ENCODE measurements at places on chromosomes 4 and X.

- no peak for DNase-seq
Measured at GRCh38 chr4:135244696-135245095, 1043.1 kb upstream of the PABPC4L start.

DNA sequence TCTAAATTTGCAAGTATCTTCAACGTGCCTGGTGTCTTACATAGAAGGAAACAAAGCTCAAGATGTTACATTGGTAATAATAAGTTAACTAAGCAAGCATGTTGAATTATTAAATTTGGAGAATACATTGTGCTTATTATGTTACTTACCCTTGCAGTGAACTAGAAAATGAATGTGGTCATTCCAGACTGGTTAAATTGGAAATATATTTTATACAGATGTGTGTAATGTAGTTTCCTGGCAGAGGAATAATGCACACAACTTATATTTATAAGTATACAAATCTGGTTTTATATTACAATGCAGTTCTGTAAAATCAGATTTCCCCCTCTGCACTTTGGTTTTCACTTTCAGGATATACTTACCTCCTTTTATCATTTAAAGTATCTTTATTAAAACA, 159.9 kb upstream of the SLIT2 start:
- DNase-seq = no peak

DNA sequence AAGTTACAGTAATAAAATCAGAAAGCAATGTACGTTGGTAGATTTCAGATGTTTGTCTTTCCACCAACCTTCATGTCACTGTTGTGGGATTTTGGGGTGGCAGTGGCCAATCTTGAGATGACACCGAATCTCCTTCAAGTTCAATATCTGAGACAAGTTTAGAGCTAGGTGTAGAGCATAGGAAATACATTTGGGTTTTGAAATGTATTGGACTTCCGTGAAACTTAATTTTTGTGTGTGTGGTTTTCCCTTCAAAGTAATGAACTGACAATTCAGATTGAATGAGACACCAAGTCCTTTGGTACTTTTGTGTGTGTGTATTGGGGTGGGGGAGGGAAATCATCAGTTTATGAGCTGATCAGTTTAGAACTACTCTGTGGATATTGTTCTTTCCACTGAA, 1.8 kb downstream of the WDR44 start:
- DNase-seq = no peak

GRCh38 chr4:20624793-20625374, 75.4 kb upstream of the PACRGL start:
- no peak for DNase-seq

DNA sequence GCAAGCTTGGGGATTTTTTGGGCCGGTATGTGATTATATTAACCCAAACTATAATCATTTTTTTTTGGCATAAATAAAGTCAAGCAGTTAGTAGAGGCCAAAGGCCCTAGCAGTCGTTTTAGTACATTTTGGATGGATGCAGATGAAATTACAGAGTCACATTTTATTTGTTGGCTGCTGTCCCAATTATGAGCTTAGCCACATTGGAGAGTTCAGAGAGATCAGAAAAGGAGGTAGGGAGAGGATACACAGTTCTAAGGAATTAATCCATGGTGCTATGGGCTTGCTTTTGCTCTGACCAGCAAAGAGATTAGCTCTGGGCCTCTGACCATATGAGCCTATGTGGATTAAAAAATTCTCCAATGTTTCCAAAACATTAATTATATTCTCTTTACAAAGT, 395.1 kb downstream of the RAPGEF2 start:
- DNase-seq = no peak

DNA sequence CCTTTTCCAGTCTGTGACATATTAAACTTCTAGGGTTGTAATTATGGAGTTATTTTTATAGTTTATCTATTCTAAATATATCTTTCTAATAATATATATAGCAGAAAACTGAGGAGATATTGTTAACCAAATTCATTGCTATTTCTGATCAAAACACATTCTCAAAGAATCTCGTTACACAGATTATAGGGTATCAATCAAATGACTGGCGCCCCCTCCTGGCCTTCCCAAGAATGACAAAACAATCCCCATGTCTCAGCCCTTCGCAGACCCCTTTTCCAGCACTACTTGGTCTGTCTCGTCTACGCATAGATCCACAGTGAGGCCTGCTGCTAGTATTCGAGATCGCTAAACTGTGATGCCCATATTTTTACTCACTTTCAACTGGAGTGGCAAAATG, 209.3 kb downstream of the GPC3 start:
- no peak for DNase-seq

DNA sequence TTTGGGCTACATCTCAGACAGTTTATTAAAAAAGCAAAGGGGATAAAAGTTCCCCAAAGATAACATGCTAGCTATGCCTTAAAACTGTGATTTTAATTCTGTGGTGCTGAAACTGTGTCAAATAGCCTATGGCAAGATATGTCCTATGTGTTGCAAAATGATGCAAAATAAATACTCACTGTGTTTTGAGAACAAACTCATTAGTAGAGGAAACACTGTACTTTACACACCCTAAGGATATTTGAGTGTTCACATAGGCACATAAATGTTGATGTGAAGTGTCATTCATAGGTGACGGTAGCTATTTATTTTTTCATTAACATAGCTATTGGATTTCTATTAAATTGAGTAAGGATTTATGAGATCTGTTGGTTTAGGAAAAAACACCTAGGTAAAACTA, 351.9 kb downstream of the FAT4 start:
- DNase-seq = no peak

DNA sequence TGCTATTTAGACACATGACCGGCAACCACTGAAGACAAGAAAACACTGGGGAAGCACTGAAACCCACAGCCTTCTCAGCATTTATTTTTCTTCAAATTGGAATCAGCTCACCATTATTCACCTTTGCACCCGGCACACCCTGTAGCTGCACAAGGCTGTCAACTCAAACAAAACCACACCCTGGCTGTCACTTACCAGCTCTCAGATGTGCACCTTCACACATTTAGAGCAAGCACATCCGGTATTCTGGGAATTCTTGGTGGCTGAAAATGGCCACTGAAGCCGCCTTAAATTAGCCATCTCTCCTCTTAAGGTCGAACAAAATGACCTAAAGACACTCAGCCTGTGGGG, 5.9 kb downstream of the ZFYVE28 start:
- no peak for DNase-seq

DNA sequence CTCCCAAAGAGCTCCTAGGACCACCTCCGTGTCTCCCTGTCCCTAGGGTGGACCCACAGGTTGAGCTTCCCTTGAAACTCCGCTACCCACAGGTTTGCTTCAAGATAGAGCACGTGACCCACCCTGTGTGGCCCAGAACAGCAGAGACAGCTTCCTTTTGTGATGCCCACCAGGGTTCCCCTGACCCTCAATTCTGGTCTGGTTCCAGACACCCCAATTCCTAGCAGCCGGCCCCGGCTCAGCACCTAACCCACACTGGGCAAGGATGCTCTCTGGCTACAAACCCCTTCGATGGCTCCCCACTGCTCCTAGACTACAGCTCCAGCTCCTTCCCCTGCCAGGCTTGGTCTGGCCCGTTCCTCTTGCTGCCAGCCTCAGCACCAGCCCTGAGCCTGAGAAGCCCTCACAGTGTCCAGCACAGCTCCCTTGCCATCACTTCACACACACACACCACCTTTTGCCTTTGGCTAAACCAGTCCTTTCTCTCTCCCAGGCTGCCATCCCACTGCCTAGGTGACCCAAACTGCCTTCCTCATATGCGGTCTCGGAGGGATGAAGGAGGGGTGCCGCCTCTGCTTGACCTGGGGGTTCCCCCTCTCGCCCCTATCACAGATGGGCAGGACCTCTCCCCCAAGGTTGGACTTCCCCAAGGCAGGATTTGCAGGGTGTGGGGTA, 6.2 kb downstream of the PNCK start:
- DNase-seq = no peak

GRCh38 chr4:39348371-39349315, 17.5 kb downstream of the RFC1 start:
- no peak for DNase-seq

Measured in caudate nucleus (tissue), 63 donors.